ENCODE measurements at places on chromosomes 16 and 17.

GRCh38 chr17:16639438-16639837 lies 14.2 kb downstream of the ZNF624 start:
- no peak for DNase-seq

DNA sequence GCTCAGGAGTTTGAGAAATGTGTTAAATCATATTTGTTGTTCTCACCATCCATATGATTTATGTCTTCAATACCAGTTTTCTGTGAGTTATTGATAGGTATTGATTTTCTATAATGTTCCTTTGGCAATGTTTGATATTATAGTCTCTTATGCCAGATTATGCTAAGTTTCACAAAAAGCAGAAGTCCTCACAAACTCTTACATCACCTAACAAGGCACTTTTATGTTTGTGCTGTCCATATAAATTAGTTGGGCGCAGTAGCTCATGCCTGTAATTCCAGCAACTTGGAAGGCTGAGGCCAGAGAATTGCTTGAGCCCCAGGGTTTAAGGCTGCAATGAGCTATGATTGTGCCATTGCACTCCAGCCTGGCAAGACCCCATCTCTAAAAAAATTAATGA lies 12.6 kb upstream of the UQCRC2 start:
- DNase-seq, result no peak

DNA sequence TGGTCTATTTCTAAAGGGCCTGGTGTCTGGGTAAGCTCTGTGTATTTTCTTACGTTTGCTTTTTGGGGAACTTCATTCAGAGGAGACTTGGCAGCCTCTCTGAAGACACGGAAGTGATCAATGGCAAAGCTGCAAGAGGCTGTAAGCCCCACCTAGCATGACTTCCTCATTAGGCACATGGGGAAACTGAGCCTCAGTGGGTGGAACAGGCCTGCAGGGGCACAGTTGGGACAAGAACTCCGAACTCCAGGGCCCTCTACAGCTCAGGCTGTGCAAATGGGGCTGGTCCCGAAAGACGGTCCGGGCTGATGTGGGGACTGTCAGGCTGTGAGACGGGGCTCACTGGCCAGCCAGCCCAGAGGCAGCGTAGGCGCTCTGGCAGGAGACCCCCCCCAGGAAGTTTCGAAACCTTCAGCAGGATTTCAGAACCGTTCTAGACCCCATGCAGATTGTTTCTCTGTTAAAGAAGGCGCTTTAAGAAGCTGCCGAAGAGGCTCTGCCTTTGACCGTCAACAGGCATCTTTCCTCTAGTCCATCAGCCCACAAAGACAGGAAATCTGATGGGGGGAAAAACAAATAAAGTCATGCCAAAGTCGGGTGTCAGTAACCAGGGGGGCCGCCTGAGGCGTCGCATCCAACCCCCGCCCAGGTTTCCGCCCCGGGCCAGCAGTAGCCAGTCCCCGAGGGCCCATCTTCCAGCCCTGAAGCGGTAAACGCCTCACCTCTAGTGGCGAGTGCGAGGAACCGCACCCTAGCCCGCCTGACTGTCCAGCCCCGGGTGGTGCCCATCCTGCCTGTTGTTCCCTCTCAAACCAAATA lies 79.8 kb upstream of the TBC1D3K start:
- no peak for DNase-seq

GRCh38 chr17:16215002-16215272 lies 397 bp downstream of the NCOR1 start:
- DNase-seq, result no peak

- no peak for DNase-seq
These were observed 82.4 kb downstream of the PLCG2 start for GRCh38 chr16:81861503-81861902.

DNA sequence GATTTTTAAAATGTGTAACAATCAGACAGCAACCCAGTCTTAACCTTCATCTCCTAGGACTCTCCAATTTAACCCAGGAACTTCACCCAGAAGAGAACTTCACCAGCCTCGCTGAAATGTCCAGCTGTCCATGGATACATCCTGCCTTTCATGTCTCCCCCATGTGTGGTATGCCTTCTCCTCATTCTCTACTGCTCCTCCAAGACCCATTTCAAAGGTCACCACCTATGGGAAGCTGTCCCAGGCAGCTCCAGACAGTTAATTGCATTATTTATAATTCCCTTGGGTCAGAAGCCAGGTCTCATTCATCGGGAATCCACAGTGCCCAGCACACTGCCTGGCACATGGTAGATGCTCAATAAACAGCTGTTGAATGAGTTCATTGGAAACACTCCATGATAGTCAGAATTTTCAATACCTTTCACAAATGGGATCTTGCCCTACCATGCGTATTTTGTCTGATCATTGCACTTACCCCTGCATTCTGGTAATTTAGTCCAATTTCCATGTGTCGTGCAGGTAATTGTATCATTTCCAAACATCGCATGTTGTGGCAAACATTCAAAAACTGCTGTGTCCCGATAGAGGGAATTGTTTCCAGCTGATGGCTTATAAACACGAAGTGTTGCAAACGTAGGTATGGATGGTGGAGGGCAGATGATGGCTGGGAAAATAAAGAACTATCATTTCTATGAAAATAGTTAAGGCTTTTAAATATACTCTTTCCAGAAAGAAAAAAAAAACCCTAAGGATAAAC lies 9.0 kb downstream of the APOH start:
- DNase-seq, result no peak

GRCh38 chr16:86836503-86837129 lies 258.3 kb downstream of the FOXL1 start:
- DNase-seq, result no peak

GRCh38 chr16:72234387-72234786 lies 62.4 kb upstream of the PMFBP1 start:
- no peak for DNase-seq

DNA sequence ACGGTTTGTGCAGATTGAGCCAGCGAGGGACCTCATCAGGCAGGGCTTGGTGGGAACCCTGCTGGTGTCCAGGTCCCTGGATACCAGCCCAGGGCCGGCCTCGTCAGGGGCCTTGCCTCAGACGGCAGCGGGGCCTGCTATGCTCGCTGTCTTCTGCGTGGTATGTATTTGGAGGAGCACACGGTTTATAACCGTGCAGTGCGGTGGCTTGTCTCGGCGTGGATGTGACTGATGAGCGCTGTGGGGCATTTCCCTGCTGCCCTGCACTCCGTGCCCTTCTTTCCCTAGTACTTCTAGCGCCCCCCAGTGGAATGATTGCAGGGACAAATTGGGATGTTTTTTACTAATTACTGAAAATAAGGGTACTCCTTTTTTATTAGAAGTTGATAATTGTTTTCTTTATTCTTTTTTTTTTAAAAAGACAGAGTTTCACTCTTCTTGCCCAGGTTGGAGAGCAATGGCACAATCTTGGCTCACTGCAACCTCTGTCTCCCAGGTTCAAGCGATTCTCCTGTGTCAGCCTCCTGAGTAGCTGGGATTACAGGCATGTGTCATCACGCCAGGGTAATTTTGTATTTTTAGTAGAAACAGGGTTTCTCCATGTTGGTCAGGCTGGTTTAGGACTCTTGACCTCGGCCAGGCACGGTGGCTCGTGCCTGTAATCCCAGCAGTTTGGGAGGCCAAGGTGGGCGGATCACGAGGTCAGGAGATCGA lies 15.3 kb downstream of the TBCD start:
- DNase-seq, result no peak

GRCh38 chr17:59766491-59766890 lies 59.0 kb downstream of the VMP1 start:
- DNase-seq, result no peak

DNA sequence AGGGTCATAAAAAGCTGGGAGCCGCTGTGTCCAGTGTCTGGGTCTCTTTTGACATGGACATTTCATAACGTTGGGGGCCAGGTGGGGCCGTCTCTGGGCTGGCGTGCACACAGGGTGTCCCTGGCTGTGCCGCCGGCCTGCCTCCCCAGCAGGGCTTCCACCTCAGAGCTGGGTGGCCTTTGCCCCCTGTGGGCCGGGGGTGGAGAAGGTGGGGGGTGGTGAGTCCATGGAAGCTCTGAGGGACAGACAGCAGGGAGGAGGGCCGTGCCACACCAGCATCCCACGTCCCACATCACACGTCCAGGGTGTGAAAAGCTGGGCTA lies 908 bp upstream of the SNAI3 start:
- no peak for DNase-seq

- no peak for DNase-seq
These were observed 119.9 kb upstream of the TMEM97 start for GRCh38 chr17:28199115-28199514.

DNA sequence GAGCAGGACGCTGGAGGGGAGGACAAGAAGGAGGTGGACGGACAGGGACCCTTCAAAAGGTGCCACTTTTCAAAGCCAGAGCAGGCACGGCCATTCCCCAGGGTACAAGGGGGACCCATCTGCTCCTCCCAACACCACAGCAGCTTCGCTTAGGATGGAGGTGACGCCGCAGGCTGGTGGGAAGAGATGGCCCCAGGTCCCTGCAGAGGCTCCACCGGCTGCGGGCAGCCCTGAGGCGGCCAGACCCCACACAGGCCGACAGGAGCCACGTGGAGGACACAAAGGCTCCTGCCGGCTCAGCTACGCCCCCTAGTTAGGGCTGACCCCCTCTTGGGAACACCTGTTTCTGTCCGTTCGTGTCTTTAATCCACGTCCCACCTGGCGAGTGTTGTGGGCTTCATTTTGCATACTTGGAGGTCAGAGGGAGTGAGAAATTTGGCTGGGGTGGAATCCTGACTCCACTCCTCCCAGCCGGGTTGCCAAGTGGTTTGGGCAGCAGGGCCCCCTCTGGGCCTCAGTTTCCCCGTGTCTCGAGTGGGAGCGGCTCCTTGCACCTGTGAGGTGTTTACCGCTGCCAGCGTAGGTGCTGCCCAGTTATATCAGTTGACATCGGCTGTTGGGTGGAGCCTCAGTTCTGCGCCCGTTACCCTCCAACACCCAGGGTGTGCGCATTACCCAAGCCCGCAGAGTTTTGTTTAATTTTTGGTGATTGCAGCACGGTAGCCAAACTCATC lies 5.8 kb upstream of the FN3KRP start:
- DNase-seq, result no peak

GRCh38 chr16:47197536-47198179 lies 53.9 kb upstream of the NETO2 start:
- DNase-seq, result no peak

DNA sequence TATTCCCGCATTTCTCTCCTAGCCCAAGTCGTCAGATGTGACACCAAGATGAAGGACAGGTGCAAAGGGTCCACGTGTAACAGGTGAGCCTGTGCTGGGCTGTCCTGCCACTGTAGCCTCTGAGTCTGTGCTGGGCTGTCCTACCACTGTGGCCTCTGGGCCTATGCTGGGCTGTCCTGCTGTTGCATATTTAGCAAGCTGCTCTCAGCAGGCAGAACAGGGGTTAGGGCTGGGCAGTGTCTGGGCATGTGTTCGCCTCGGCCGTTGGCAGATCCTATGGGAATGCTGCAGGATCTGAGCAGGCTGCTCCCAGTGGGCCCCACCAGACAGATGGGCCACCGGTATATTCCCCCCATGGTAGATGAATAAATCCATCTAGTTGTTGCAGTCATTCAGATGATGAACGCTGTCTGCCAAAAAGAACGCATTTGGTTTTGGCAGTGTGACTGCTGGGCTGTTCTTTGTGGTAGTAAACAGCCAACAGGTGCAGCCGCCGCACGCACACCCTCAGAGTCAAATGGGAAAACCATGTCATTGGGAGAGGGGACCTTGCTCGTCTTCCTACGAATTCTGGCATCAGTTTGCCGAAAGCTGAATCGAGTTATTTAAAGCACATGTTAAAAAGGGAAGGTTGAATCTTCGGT lies 49.2 kb downstream of the CRISPLD2 start:
- no peak for DNase-seq

Measured in cortex of kidney (tissue), 1 donor.